Activated T-cell treated with anti-CD3 and anti-CD28 coated beads, Interleukin-2, amount 50 U/mL, for 72 hours (primary cell): ENCODE measurements at places on chromosomes 12 and 14. TPM values are rescaled to one million over a fixed set of nuclear protein-coding genes. Genes with fewer than 3 reads are reported as not detected.

The AKAP3 gene
- 5.4 TPM for total RNA-seq

The CLEC7A gene
- total RNA-seq: not detected

GRCh38 chr12:55982319-55982936, 8.6 kb downstream of the RAB5B start:
- H3K27ac ChIP-seq: no peak overlapping the region
- H3K4me1 ChIP-seq: no peaks in the 10 kb centered on the region
- no peak overlapping the region for H3K4me3 ChIP-seq
- no peaks in the 10 kb centered on the region for H3K27me3 ChIP-seq

GRCh38 chr12:1885599-1886245, 32.7 kb downstream of the CACNA2D4 start:
- no peak for DNase-seq
- H3K4me3 ChIP-seq: no peak overlapping the region
- H3K27ac ChIP-seq: no peak overlapping the region
- no peaks in the 10 kb centered on the region for H3K4me1 ChIP-seq
- H3K36me3 ChIP-seq: peaks cover 1% of the 10 kb centered on the region
- peaks cover 20% of the 10 kb centered on the region for H3K27me3 ChIP-seq

DNA sequence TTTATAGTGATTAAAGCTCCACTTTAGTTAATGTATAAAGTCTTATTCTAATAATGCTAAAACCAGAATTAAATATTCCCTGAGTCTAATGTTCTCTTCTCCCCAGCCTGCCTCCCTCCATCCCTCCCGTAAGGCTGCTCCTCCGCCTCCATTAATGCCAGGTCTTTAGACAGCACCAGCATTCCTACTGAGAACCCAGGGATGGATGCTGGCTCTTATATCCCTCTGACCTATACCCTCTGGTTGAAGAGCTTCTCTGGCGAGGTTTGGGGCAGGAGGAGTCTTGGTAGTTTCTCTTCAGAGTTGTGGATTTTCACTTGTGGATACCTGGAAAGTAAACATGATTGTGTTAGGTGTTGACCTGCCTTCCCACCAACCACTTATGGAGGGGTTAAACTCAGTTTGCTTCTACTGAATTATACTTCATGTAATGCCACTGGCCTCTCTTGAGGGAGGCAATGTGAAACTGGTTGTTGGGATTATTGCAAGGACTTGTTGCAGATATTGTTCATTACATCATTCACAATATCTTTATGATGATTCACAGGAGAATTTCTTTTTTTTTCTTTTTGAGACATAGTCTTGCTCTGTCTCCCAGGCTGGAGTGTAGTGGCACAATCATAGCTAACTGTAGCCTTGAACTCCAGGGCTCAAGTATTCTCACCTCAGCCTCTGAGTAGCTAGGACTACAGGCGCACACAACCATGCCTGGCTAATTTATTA, 11.1 kb upstream of the SMAGP start:
- no peaks in the 10 kb centered on the region for H3K4me1 ChIP-seq
- H3K27ac ChIP-seq: no peak overlapping the region
- no peak for DNase-seq
- no peaks in the 10 kb centered on the region for H3K27me3 ChIP-seq

- H3K27ac ChIP-seq: no peak overlapping the region
- no peaks in the 10 kb centered on the region for H3K27me3 ChIP-seq
- H3K4me3 ChIP-seq: no peak overlapping the region
Observed at GRCh38 chr14:54538055-54538454, 28.3 kb downstream of the CGRRF1 start.
